ENCODE measurements at places on chromosomes 13 and 19.

GRCh38 chr19:7427944-7428343 is 60.9 kb downstream of the PEX11G start:
- no peak for DNase-seq

DNA sequence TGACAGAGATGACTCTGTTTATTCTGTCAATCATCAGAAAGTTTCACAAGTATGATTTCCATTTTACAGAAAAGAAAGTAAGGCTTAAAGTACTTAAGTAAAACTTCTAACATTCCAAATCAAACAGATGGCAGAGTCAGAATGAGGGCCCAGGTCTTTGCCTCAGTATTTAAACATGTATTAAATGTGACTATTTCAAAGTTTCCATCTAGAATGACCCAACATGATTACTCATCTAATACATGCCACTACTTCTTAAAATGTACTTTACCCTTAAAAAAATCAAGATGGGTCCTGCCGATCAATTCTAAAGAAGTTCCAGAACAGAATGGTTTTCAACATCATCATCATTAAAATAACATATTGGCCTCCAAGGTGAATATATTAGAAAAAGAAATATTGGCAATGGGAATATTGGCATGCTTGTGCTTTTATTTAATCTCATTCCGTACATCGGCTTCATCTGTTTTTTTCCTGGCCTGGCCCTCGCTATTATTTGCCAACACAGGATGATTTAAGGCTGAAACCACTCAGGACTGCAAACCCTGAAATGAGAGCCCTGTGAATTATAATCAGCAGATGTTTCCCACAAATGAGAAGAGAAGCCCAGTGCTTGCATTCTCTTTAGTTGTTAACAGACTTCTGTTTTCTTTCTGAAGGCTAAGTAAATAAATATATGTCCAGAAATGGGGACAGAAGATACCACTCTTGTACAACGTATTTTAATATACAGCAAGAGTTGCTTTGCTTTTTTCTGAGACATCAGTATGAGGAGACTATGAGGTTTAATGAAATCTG is 340.0 kb downstream of the DNAJC15 start:
- DNase-seq, result peak; percentile 21

DNA sequence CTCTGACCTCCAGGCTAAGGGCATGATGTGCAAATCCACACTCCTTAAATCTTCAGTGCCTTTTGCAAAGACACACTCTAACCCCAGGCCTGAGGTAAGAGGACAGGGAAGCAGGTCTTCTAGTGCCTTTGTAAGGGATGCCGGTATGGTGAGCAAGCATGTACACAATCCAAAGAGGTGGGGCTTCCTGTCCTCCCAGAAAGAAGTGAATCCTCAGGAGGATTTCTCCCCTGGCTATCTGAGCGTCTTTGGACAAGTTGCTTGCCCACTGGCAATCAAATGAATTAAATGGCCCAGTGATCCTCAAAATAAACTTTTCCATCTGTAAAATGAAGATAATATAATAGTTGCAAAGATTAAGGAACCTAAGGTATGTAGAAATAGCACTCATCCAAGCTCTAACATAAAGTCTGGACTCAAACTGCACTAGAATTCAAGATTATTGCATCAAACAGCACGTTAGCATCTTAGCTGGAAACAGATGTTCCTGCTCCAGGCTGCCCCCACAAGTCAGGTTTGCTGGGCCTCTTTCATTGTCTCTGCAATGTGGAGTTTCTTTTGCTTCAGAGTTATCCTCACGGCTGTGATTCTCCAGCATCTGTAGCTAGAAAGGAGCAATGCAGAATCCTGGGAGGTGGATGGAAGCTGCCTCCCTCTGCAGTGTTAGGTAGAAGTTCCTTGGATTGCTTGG is 249.6 kb downstream of the TSHZ3 start:
- peak; percentile 42 for DNase-seq

- DNase-seq, result no peak
Measured at GRCh38 chr13:104975272-104975671, 1560.2 kb downstream of the EFNB2 start.

DNA sequence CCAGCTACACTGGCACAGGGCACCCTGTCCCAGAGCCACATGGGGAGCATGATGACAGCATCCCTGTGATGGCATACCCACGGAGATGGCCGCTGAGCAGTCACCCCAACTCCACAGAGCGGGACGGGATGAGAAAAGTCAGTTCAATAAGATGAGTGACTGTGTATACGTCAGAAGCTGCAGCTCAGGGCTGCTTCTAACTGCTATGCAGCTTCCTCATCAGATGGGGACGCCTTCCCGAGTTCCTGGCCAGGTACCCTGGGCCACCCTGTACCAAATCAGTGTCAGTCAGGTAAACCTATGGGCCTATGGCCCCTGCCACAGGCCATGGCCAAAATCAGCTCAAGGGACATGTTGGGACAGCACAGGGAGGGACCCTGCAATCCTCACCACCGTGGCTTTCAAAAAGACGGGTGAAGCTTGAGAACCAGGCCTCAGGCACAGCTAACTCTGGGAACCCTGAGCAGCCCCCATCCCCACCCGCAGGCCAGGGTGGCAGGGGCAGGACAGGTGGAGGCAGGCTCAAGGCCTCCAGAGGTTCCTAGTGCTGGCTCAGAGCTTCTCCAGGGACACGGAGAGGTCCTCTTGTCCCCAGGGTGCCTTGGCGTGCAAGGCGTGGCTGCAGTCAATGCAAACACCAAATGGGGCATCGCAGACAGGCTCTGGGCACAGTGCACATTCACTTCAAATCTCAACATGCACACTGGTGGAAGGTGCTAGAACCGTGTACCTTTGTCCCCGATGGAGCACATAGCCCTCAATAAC is 122.4 kb downstream of the TUBA3C start:
- DNase-seq, result no peak

GRCh38 chr19:15213715-15214381 is 13.1 kb upstream of the NOTCH3 start:
- DNase-seq, result no peak

GRCh38 chr19:7846155-7846646 is 16.2 kb downstream of the EVI5L start:
- no peak for DNase-seq

DNA sequence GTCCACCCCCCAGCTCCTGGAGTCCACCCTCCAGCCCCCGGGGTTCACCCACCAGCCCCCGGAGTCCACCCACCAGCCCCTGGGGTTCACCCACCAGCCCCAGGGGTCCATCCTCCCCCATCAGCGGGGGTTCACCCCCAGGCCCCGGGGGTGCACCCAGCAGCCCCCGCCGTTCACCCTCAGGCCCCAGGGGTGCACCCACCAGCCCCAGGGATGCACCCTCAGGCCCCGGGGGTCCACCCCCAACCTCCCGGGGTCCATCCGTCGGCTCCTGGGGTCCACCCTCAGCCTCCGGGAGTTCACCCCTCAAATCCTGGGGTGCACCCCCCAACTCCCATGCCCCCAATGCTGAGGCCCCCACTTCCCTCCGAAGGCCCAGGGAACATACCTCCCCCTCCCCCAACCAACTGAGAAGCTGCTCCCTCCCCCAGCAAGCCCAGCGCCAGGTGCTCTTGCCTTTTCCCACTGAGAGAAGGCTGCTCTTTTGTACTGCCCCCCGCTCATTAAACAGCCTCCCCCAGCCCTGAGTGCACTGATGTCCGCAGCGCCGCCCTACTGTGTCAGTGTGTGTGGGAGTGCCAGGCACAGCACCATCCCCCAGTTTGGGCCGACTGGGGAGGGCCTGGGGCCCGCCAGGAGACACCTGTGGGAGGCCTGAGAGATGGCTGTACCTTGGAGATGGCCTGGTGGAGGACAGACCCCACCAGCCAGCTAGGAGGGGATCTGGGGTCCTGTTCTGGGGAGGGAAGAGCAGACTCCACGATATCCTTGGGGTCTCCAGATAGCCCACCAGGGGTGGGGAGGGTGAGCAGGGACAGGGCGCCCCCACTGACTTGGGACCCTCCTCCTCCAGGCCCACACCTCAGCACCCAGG is 750 bp upstream of the AMH start:
- DNase-seq, result no peak

DNA sequence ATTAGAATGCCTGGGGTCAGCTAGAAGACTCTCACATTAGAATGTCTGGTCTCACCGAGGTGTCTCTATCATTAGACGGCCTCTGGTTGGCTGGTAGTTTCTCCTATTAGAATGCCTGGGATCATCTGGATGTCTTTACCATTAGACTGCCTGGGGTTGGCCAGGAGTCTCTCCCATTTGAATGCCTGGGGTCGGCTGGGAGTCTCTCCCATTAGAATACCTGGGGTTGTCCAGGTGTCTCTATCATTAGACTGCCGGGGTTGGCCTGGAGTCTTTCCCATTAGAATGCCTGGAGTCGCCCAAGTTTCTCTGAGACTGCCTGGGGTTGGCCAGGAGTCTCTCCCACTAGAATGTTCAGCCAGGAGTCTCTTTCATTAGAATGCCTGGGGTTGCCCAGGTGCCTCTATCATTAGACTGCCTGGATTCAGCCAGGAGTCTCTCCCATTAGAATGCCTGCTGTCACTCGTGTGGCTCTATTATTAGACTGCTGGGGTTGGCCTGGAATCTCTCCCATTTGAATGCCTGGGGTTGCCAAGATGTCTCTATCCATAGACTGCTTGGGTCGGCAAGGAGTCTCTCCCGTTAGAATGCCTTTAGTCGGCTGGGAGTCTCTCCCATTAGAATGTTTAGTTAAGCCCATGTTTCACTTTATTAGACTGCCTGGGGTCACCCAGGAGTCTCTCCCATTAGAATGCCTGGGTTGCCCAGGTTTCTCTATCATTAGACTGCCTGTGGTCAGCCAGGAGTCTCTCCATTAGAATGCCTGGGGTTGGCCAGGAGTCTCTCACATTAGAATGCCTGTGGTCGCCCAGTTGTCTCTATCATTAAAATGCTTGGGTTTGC is 1467.8 kb downstream of the UQCRFS1 start:
- no peak for DNase-seq

- DNase-seq, result peak; percentile 6
Measured at GRCh38 chr13:49869519-49869918, 66.6 kb downstream of the SPRYD7 start.

GRCh38 chr19:5805462-5806132 is 730 bp downstream of the NRTN start:
- peak; percentile 90 for DNase-seq

GRCh38 chr19:29666578-29667386 is 1.5 kb downstream of the PLEKHF1 start:
- DNase-seq, result peak; percentile 71

GRCh38 chr13:30140973-30141372 is 166.4 kb downstream of the KATNAL1 start:
- DNase-seq, result no peak

DNA sequence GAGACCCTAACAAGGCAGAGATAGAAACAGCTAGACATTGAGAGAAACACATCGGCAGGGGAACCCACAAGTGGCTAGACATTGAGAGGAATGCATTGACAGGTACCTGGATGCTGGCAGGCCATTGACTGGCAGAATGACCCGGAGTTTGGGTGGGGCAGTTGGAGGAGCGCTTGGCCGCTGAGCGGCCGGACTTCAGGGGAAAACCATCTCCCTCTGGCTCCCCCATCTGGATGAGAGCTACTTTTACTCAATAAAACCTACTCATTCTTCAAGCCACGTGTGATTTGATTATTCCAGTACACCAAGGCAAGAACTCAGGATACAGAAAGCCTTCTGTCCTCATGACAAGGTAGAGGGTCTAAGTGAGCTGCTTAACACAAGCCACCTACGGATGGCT is 473.4 kb downstream of the SLITRK5 start:
- DNase-seq, result no peak

GRCh38 chr19:34767951-34768350 is 5.1 kb downstream of the ZNF599 start:
- no peak for DNase-seq

Data from eye (tissue), 1 donor.